ENCODE measurements at places on chromosomes 7 and 10.

GRCh38 chr10:54843932-54844331 lies 42.9 kb upstream of the PCDH15 start:
- no peak for DNase-seq

DNA sequence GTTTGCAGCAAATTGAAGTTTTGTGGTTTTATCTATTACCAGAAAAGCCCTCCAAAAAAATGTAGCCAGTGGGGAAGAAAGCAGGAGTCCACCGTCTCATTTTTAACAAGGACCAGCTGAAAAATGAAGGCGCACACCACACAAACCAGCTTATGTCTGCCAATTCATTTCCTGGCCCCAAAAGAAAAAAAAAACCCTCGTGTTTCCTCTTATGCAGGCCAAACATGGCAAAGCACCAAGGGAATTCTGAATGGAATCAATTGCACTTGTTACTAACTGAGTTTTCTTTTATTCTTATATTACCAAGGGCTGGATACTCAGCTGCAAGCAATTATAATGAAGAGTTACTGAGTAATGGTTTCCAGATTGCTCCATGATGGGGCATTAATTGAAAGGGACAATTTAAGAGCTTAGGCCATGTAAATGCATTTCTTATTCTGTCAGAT lies 428.3 kb upstream of the NPVF start:
- no peak for DNase-seq

DNA sequence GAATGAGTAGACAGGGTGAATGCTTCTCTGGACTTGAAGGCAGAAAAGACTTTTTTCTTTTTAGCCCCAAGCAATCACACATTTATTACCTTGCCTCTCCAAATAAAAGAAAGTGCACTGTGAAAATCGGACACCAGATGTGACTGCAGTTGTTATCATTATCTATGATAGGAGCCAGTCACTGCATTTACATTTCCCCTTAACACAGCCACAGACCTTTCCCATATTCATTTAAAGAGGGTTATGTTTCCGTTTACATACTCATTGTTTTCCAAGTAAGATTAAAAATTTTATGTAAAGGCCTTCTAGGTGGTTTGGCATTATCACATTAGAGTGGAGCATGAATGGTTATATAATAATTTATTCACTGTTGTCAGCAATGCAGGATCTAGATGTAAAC lies 586.8 kb downstream of the SORCS1 start:
- DNase-seq, result no peak

DNA sequence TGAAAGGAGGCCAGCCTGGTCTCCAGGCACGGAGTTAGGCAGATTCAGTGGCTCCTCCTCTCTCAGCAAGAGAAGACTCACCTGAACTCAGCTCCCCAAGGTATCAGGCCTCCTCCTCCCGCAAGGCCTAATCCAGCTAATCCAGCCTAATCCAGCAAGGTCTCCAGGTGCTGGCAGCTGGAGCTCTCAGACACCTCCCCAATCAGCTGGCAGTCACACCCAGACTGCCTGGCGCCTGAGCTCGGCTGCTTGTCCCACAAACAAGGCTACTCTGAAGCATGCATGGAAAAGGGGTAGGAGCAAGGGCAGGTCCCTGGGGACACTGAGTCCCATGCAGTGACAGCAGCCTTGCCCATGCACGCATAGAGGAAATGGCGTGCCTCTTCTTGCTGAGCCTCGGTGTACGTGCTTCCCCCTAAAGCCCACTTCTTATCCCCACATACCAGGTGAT lies 3.3 kb upstream of the OPN4 start:
- DNase-seq, result no peak

DNA sequence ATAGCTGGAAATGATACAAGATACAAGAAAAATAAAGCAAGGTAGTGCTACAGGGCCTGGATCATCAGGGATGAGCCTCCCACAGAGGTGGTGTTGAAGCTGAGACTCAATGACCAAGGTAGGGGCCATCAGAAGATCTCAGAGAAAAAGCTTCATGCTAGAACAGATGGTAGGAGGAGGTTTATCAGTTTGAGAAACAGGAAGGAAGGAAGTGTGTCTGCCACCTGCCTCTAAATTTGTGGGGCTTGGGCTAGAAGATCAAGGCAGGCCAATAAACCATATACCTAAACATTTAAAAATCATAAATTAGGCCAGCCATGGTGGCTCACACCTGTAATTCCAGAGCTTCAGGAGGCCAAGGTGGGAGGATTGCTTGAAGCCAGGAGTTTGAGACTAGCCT lies 410.8 kb upstream of the PRKCQ start:
- no peak for DNase-seq

- no peak for DNase-seq
Observed at GRCh38 chr10:116151076-116151475, 121.9 kb downstream of the GFRA1 start.

DNA sequence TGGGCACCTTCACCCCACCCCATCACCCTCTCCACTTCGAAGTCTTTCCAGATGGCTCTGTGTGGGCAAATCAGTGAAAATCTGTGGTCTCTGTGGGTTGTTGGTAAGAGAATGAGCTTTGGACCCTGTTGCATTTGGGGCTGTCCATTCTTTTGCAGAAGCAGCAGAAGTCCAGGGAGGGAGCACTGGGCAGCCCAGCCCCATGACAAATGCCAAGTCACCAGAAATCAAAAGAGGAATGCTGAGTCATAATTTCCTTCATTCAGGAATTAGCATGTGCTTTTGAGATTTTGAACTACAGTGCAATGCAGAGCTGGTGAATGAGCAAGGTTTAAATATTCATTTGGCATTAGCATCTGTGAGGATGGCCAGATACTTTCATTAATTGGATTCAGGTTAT lies 556.2 kb downstream of the LRMDA start:
- no peak for DNase-seq

- no peak for DNase-seq
Observed at GRCh38 chr10:103491729-103492364, 1.7 kb upstream of the NEURL1 start.

- no peak for DNase-seq
Observed at GRCh38 chr10:2610946-2611345, 456.4 kb upstream of the PFKP start.

GRCh38 chr10:15225511-15225910 lies 57.0 kb upstream of the NMT2 start:
- DNase-seq, result no peak

DNA sequence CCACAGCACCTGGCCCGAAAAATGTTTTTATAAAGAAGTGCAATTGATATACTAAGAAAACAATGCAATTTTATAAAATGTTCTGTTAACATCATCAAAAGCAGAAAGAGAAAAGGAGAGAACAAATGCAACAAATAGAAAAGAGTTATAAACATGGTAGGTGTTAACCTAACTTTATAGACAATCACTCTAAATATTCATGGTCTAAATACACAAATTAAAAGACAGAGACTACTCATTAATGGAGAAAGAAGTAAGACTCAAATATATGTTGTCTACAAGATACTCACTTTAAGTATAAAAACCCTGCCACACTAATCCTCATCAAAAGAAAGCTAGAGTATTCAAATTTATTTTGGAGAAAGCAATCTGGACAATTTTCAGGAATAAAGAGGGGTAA lies 425.3 kb upstream of the ANKRD30A start:
- no peak for DNase-seq

GRCh38 chr7:47357361-47357760 lies 224.6 kb downstream of the TNS3 start:
- DNase-seq, result no peak

- DNase-seq, result no peak
Observed at GRCh38 chr10:79351332-79351731, 4.1 kb downstream of the PPIF start.

GRCh38 chr10:61702584-61702983 lies 39.9 kb downstream of the CABCOCO1 start:
- DNase-seq, result no peak

- no peak for DNase-seq
Observed at GRCh38 chr7:80002865-80003264, 131.8 kb upstream of the GNAI1 start.

GRCh38 chr7:118306771-118307170 lies 82.3 kb downstream of the ANKRD7 start:
- DNase-seq, result no peak

DNA sequence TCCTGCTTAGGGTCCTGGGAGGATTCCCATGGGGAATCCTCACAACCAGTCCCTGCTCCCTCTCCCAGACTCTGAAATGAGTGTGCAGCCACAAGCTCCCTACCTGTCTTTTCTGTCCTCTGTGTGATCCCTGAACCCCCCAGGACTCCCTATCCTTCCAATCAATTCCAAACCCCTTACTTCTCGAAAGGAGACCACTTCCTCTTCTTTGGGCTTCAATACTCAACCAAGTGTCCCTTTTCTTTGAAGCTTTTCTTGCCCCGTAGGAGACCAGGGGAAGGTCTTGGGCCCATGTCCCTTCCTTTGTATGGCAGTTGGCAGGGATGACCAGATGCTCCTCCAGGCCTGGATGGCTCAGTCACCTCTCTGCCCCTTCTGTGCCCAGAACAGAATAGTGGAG lies 1.7 kb downstream of the AEBP1 start:
- DNase-seq, result no peak

DNA sequence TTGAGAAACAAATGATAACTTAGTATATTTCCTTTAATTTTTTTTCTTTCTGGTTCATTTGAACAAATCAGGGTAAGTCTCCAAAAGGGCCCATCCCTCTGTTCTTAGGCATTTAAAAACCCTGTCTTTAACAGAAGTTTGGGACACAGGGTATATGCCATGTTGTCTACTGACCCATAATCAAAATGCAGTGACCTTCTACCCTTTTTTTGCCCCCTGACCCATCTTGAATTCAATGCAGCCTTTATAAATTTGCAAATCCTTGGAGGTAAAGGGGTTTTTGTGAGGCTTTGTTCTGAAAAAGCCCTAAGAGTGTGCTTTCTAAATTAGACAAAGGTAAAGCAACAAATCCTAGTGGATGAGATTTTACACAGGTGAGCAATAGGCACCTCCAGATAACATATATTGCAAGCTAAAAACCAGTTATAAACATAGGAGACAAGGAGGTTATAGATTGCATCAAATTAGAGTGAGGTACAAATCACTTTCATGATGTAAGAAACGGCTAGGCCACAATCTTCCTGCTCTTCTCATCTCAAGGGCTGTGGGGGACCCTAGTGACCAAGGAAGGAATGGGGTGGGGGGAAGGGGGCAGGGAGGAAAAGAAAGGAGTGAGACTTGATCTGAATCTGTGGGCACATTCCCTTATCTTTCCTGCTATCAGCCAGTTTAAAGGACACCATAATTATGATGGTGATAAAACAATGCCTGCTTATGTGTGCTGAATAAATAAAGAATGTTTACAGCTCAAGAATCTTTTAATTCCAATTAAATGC lies 2.7 kb downstream of the SKIDA1 start:
- DNase-seq, result no peak

DNA sequence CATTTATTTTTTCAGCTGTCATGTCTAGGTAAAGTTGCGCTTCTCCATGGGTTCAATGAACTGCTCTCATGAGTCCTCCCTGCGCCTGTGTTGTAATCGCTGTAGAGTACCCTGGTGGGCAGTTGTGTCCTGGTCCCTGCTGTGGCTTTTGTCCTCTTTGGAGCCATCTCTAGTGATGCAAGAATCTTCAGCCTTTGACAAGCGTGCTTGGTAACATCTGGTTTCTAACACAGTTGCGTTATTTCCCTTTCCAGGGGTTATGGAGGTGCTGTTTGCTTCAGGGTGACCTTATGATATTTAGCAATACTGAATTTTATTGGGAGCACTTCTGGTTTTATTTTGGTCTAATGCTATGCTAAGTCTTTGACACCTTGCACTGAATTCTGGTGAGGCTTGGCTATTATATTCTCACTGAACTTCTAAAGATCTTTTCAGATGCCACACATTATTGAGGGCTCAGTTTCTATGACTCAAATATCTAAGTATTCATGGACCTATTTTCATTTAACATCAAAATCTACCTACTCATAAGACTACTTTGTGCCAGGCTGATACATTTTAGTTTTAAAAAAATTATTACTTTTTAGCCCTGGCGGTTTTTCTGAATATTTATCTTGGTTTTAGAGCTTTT lies 88.6 kb downstream of the FANK1 start:
- DNase-seq, result no peak

- peak; percentile 73 for DNase-seq
Observed at GRCh38 chr10:127196282-127197153, at the start of gene INSYN2A. Gene INSYN2A (minus strand): TSS chr10:127196591. CDS start chr10:127176395, 20,196 bp downstream.

- DNase-seq, result no peak
Observed at GRCh38 chr7:142654398-142654797, 94.9 kb upstream of the PRSS1 start.

DNA sequence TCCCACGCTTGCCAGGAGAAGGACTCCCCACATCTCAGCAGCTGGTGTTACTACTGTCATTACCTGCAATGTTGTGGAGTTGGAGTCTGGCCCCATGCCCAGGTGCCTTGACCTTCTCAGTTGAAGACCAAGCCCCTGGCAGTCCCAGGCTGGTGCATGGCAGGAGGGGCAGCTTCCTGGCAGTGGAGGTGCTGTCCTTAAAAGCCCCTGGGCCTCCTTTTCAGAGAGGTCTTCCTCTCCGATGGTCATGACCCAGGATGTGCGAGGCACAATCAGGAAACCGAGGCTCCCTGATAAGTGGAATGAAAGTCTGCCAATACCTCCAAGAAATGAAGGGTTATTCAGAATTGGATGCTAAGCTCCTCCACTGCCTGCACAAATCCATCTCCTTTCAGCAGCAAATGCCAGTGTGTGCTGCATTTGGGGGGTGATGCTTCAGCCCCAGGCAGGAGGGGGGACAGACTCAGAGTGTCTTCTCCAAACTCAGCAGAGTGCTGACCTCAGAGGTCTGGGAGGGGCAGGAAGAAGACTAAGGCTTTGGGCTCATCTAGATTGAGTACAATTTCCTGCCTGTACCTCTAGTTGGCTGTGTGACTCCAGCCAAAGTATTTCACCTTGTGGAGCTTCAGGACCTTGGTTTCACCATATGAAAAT lies 97.0 kb upstream of the DDC start:
- no peak for DNase-seq

- no peak for DNase-seq
Observed at GRCh38 chr7:82194016-82194643, 249.4 kb downstream of the CACNA2D1 start.

DNA sequence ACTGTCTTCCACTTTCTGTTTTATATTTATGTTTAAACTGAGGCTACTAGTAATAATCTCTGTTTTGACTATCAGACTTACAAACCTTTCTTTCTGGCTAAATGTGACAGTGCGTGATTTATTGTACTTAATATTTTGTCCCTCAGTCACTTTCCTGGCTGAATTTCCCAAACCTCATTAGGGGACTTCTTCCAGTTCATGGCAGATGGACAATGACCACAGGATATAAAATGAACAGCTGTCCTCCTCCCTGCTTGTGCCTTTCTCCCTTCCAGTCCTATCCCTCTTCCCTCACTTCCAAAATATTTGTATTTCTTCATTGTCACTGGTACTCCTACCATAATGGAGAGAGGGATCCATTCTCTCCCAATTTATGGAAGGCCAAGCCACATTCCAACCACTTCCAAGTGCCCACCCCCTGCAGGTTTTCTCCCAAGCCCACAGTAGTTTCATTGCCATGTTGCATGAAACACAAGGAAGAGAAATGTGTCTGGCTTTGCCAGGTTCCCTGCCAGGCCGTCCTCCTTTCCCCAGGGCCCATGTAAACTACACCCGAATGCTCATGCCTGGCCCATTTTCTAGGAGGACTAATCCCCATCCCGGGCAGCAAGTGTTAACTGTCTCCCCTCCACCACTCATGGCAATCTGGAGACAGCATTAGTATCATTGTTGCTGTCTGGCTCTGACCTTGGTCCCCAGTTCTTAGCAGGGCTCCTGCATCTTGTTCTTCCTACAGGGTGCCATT lies 269.5 kb upstream of the SLC26A5 start:
- DNase-seq, result no peak

GRCh38 chr7:43761938-43762692 lies 3.6 kb downstream of the BLVRA start:
- DNase-seq, result no peak

GRCh38 chr7:44372560-44373417 lies 47.4 kb upstream of the CAMK2B start:
- no peak for DNase-seq

GRCh38 chr7:46321556-46322205 lies 400.6 kb upstream of the IGFBP3 start:
- no peak for DNase-seq
